Left ventricle myocardium inferior (tissue), 1 donor: ENCODE measurements at places on chromosomes 16 and 17. TPM values are rescaled to one million over a fixed set of nuclear protein-coding genes. Genes with fewer than 3 reads are reported as not detected.

The GNG13 gene
- total RNA-seq, result not detected

The ZFP3 gene
- 11.0 TPM for total RNA-seq

- DNase-seq, result no peak
These were observed 42.3 kb downstream of the TNRC6A start for GRCh38 chr16:24771779-24772157.

- no peak for DNase-seq
These were observed 790 bp downstream of the NCBP3 start for GRCh38 chr17:3845291-3845620.

GRCh38 chr17:48981927-48982539, 13.6 kb upstream of the GIP start:
- DNase-seq, result no peak

GRCh38 chr17:8940866-8941471, 24.5 kb downstream of the PIK3R5 start:
- no peak for DNase-seq

- DNase-seq, result no peak
These were observed 2.6 kb downstream of the WSB1 start for GRCh38 chr17:27296428-27296979.

DNA sequence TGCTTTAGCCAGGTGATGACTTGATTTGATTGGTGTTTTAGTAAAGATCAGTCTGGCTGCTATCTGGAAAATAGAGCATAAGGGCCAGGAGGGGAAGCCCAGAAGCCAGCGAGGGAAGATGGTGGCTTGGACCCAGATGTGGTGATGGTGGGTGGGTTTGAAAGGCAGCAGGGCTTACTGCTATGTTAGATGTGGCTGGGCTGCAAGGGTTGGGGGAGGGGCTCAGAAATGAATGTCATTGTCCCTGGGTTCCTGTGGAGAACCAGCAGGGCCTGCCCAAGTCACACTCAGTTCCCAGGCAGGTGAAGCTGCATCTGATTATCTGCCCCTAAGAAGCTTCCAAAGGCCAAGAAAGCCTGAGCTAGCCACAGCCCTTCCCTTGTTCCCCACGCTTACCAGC, 71.7 kb upstream of the BRD7 start:
- no peak for DNase-seq

DNA sequence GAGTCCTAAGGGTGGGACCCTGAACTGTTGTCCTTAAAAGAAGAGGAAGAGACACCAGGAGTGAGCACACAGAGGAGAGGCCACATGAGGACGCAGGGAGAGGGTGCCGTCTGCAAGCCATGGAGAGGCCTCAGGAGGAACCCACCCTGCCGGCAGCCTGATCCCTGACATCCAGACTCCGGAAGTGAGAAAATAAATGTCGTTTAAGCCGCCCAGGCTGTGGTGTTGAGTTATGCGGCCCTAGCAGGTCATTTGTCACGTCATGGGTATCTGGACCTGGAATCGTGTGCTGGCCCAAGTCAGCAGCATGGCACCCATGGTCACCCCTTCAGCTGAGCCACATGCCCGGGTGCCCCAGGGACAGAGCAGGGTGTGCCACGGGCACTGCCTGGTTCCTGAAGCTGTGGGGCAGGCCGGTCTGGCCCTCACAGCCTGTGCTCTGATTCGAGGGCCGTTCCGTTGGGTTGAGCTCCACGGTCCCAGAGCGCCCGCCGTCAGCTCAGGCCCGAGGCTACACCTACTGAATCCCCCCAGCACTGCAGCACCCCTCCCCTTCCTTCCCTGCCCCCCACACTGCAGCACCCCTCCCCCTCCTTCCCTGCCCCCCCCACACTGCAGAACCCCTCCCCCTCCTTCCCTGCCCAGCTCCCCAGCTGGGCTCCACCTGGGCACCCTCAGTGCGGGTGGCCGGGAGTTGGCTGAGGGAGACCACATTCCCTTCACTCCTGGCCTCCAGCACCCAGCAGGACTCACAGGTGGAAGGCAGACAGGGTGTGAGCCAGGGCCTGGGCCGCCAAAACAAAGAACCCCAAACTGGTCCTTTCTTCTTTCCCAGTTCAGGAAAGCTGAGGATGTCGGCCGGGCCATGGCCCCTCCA, 2.7 kb upstream of the CCDC57 start:
- DNase-seq, result no peak

DNA sequence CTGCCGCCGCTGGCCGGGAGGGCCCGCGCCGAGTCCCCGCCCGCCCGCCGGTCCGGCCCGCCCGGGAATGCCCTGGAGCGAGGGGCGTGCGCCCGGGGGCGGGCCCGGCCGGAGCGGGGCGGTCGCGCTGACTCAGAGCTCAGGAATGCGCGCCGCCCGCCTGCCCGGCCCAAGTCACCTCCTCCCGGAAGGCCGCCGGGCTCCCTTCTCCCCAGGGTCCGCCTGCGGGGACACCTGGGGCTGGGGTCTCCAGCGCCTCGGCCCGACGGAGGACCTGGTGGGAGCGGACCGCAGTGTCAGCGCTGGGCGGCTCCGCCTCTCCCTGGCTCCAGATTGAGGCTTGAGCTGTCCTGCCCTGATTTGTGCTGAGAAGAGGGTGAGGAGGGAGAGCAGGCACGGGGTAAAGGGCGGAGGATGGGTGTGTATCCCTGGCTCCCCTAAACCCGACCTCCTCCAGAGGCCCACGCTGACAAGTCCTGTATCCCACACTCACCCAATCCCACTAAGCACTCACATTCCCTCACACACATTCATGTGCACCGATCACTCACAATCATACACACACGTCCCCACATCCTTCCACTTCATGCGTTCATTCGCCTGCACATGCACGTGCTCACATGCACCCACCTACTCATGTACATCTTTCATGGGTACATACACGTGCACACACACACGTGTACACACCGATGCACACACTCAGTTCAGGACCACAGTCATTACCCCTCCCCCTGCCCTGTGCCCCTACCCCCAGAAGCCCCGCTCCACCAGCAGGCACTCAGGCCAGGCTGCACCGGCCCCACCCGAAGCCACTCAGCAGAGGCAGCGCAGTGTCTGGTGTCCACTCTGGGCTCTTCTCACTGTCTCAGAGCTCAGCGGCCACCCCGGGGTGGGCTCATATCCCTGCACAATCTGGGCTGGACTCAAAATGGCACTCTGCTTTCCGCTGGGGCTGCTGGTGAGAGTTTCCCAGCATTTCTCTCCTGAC, at the start of gene RHBDF1:
RHBDF1 (minus strand) TSS at position 71 of the 988 bp plus-strand sequence. CDS start 7,616 bp downstream, outside the sequence.
- DNase-seq, result peak; percentile 69

- peak; percentile 61 for DNase-seq
These were observed 488 bp downstream of the TFAP4 start for GRCh38 chr16:4272114-4272956.

DNA sequence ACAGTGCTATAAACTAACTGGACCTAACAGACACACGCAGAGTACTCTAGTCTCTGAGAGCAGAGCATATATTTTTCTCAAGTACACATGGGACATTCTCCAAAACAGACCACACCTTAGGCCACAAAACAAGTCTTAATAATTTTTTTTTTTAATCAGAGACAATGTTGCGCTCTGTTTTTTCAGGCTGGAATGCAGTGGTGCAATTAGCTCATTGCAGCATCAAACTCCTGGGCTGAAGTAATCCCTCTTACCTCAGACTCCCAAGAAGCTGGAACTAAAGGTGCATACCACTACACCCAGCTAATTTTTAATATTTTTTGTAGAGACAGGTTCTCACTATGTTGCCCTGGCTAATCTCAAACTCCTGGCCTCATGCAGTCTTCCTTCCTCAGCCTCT, 37.7 kb downstream of the ULK2 start:
- DNase-seq, result no peak

DNA sequence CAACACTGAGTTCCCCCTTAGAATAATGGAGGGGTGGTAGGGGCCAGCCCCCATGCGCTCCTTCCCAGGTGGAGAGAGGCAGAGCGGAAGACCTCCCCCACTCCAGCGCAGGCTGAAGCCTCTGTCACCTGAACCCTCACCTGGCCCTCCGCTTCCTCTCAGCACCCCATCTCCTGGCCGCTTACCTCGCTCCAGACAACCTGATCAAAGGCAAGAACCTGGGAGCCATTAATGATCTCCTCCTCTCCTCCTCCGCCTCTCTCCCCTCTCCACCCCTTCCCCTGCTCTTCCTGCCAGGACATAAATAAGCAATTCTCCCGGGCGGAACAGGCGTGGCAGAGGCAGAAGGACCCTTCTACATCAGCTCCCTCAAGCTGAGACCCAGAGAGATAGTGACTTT, 110.2 kb upstream of the LHX1 start:
- no peak for DNase-seq

DNA sequence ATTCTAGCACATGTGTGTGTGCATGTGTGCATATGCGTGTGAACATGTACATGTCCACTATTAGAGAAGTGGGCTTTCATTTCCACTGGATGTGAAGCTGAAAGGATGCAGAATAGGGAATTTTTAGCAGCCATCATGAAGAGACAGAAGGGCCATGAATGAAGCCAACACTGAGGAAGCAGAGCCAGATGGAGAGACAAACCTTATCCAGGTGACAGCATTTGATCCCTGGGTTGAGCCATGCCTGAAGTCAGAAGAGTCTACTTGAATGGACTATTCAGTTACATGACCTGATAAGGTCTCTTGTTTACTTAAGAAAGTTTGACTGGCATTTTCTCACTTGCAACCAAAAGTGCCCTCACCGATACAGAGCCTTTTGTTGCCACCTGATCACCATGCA, 88.4 kb downstream of the ASIC2 start:
- no peak for DNase-seq

DNA sequence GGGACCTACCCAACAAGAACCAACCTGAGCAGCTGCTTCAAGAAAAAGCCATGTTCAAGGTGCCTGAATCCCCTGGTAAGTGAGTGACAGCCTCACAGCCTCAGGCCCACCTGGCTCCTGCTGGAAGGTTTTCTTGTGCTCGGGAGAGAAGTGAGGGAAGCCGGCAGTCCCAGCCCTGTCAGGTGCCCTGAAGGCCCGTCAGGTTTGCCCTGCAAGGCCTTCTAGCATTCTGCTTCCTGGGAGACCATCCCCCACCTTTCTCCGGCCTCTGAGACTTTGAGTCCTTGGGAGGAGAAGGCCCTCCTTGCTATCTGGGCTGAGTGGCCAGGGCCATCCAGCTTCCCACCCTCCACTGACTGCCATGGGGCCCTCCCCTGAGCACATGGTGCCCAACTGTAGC, 166.7 kb upstream of the ZNF267 start:
- DNase-seq, result no peak

GRCh38 chr17:6257336-6257735, 177.6 kb downstream of the AIPL1 start:
- no peak for DNase-seq

GRCh38 chr16:79602628-79603014, 2.1 kb upstream of the MAF start:
- DNase-seq, result no peak

GRCh38 chr17:44992242-44992939, 24.3 kb upstream of the C1QL1 start:
- no peak for DNase-seq

DNA sequence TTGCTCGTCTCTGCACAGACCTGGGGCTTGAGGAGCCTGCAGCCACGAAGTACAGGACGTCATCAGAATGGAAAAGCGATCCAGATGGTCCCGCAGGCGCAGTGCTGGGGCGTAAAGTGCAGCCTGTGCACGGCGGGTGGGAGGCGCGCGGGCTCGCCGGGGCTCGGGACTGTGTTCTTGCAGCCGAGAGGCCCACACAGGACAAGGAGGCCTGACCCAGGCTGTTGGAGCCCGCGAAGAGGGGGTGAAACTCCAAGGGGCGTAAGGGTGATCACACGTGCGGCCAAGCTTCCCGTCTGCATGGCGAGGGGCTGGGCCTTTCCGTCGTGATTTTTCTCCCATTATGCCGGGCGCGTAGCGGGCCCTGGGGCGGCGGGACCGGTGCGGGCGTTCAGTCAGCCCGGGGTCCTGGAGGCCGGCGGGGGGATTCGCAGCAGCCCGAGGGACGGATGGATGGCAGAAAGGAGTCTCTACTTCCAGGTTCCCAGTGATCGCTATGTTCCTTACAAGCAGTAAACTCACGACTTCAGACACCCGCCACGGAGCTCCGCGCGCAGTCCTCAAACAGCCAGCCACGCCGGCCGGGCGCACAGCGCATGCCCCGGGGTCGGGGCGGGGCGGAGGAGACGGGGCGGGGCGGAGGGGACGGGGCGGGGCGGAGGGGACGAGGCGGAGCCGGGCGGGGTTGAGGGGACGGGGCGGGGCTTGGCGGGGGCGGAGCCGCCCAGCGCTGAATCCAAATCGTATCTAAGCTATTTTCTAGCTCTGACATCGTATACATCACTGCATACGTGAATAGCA, 141.0 kb upstream of the KCNJ18 start:
- DNase-seq, result peak; percentile 84

DNA sequence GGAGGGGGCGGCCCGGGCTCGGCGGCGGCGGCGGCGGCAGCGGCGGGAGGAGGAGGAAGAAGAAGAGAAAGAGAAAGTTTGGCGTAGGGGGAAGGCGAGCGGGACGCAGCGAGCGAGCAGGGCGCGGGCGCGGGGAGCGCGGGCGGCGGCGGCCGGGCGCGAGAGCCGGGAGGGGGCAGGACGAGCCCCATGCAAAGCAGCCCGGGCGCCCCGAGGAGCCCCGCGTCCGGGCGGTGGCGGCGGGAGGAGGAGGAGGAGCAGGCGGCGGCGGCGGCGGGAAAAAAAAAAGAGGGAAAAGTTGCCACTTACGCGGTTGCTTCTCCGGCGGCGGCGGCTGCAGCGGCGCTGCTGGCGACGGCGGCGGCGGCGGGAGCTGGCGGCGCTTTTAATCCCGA, 10.3 kb upstream of the ZFHX3 start:
- DNase-seq, result peak; percentile 61

DNA sequence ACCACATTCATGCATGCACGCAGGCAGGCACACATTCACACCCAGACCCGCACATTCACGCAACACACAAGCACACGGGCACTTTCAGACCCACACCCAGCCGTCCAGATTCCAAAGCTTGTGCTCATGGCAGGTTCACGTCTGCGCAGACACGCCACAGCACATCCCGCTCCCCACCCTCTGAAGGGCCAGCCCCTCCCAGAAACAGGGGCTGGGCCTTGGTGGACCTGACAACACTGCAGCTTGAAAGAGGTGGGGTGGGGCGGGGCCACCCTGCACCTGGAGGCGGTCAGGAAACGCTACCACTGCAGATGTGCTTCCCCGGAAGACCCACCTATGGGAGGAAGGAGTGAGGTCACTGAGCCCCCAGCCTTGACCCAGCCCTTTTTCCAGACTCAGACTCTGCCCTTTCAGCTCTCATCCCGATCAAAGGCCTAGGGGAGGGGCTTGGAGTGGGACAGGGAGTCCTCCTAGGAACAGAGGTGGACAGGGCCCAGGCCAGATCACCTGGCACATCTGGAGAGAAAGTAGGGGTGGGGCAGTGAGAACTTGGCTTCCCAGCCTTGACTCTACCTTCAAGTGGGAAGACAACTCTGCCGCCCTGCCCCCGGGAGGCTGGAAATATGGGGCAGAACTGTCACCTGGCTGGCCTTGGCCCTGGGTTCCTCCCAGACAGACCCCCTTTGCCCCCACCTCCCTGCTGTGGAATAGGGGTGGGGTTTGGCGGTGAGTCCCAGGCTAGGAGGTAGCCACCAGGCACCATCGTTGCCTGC, 11.0 kb downstream of the P3H4 start:
- no peak for DNase-seq

GRCh38 chr16:89623511-89624261, 10.2 kb downstream of the DPEP1 start:
- DNase-seq, result no peak
